ENCODE measurements at places on chromosomes 1 and 21.

DNA sequence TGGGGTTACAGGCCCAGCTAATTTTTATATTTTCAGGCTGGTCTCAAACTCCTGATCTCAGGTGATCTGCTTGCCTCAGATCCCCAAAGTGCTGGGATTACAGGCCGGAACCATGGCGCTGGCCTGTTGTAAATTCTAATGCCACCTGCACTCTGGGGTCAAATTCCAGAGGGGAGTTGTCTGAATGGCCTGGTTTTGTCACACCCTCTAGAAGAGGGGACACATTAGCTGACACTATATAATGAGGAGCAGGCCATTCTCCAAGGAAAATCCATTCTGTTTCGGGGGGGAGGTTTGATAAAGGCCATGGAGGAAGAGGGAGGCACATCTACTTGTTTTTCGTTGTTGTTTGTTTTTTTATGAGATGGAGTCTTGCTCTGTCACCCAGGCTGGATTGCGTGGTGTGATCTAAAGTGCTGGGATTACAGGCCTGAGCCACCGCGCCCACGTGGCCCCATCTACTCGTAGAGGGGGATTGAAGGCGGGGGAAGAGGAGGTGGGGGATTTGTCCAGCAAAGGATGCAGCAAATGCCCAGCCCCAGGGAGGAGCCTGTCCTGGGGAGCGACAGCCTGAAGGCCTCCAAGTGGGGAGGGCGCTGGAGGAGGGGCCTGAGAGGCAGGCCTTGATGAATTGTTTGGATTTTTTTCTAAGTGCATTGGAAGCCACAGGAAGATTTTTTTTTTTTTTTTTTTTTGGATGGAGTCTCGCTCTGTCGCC, 78.4 kb upstream of the SLC45A1 start:
- peak; percentile 19 for ATAC-seq

GRCh38 chr1:152479792-152480595, 30.6 kb upstream of the LCE5A start:
- no peak for ATAC-seq

DNA sequence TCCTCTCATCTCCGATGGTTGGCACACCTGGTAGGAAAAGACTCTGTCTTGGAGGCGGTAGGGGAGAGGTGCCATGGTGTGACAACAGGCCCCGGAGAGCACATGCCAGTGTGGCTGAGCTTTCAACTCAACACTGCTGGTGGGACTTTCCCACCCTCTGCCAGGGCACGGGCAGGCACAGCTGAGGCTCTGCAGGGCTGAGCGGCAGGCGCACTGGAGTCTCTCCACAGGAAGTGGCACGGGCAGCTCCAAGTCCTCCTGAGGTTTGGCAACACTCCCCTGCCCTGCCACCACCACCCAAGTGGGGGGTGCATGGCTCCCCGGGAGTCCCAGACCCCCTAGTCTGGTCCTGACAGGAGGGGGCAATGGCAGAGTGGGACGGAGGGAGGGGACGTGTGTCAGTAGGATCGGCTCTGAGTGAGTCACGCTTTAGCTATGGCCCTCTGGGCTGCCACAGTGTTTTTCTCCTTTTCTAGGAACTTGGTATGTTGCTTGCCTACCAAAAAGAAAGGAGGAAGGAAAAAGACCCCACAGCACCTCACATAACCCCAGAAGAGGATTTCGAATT, 27.3 kb upstream of the EVA1B start:
- peak; percentile 55 for ATAC-seq

- ATAC-seq: no peak
These were observed 165.3 kb downstream of the COL24A1 start for GRCh38 chr1:85991261-85991660.

DNA sequence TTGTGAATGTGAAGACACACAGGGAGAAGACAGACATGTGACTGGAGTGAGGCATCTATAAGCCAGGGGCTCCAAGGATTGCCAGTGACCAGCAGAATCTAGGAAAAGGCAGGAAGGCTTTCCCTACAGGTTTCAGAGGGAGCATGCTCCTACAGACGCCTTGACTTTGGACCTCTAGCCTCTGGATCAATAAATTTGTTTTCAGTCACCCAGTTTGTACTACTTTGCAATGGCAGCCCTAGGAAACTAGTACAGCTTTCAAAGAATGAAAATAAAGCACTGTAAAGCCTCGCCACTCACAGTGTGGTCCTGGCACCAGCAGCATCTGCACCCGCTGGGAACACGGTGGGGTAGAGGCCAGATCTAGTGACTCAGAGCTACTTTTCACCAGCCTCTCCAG, 510.0 kb downstream of the LTN1 start:
- ATAC-seq: no peak

DNA sequence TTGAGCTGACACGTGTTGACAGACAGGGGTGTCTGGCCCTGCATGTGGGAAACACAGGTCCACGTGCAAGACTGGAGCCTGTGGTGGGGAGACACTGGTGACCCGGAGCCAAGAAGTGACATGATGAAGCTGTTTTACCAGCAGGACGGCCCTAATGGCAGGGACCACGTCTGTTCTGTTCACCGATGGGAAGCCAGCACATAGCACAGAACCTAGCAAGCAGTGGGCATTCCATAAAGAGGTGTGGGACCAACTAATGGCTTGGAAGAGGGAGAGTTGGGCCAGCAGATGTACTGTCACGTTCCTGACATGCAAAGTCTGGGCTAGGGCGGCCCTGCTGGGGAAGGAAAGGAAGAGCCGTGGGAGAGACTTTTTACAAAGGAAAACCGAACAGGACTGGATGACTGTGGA, 15.3 kb downstream of the NAV1 start:
- no peak for ATAC-seq

DNA sequence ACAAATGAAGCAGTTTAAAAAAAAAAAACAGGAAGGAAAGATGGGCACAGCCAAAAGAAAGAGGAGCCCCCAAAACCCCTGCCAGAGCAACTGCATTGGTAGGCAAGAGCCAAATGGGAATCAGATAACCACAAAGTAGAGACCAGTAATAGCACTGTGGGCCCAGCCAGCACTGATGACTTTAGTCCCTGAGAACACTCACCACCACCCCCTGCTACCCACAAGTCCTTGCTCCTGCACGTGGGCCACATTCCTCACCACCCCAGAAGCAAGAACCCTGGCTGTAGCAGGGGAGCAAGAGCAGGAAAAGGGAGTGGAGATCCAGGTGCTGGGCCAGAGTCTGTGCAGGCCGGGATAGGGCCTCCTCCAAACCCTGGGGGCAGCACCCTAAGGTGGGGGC, 86.1 kb downstream of the RRAGC start:
- ATAC-seq: no peak

DNA sequence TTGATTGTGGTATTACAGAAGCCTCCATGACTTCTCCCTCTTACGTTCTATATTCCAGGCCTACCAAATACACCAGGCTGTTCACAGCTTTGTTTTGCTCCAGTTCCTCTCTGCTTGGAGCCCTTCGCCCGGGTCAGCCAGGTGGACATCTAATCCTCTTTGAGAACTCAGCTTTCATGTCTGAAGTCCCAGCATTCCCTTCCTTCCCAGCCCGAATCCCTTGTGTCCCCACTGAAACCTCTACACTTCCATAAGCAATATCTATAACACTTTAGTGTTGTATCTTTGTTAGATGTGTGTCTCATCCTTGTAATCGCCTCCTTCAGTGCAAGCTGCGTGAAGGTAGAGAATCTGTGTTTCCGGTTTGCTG, 1.9 kb downstream of the RNF11 start:
- no peak for ATAC-seq

GRCh38 chr1:245245021-245245667, 90.4 kb downstream of the KIF26B start:
- no peak for ATAC-seq

DNA sequence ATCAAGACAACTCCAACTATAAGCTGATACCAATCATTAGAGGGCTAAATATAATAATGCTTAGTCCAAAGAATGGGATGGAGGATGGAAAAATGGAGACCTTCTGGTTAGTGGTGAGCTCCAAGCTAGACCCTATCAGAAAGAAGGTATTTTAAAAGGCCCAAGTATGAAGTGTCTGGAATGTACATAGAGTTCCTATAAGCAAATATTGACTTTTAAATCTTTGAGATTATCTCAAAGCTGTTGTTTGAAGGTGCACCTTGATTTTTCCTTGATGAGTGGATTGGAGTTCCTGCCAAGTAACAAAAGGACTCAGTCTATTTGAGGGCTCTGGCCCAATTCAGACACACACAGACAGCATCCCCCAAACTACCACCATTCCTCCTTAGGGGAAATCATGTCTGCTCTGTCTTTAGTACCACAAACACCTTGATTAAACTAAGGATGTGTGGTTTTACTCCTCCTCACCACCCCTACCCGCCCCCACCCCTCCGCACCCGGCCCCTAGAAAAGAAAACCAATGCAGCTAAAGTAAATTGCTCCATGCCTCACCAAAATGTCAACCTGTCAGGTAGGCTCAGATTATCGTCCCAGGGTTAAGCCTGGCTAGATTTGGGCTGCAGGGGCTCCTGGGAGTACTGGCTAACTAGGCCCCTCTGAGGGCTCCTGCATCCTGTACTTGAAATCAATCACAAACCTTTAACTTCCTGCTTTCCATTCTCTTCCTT, 59.4 kb downstream of the CDC7 start:
- ATAC-seq: no peak

DNA sequence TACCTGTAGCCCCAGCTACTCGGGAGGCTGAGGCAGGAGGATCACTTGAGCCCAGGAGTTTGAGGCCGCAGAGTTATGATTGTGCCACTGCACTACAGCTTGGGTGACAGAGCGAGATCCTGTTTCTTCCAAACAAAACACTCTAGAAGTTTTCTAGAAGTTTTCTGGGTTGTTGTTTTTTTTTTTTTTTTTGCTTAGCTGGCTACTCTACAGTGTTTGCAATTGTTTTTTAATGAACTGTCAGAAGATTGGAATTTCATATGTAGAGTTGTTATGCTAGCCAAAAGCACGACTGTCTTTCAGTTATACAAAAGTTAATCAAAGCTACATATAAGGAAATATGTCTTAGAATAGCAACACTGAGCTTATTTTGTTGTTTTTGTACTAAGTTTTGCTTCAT, 30.9 kb upstream of the NEXN start:
- no peak for ATAC-seq

GRCh38 chr1:243963571-243963970, 87.5 kb upstream of the ZBTB18 start:
- ATAC-seq: no peak

DNA sequence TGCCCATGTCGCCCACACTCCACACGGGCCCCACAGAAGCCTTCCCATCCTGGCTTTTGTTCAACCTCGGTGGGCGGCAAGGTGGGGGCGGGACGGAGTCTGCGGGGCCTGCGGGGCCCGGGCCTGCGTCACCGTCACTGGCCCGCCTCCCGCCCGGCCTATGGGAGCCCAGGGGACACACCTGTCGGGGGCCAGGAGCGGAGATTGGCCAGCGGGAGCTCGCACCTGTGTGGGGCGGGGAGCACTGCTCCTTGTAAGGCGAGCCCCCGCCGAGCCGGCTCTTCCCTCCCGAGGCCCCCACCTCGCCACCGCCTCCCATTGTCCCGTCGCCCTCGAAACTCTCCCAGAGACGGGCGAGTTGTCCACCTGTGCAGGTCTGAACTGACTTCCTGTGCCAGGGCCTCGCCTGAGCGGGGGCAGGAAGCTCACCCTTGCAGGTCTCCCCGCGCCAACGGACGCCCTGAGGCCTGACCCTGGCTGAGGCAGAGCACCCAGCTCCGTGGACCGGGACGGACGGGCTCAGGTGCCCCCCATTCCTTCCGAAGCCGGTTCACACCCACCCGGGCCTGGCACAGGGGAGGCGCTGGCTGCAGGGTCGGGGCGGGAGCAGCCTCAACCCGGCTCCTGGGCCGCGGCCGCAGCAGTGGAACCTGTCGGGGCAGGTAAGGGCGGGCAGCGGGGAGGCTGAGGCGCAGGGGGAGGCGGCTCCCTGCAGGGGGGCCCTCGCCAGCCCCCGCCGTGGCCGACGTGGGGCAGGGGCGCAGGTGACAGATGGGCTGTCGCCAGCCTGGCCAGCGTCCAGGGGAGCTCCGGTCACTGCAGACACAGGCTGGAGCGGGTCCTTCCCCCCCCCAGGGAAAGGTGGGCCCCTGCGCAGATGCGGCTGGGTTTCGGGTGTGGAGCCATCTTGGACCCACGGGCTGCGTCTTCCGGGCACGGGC, 10.8 kb upstream of the TTLL10 start:
- ATAC-seq: peak; percentile 79

- ATAC-seq: no peak
These were observed 198.9 kb upstream of the CACYBP start for GRCh38 chr1:174800876-174801275.

- ATAC-seq: peak; percentile 69
These were observed 14.8 kb upstream of the PIGM start for GRCh38 chr1:160046494-160047110.

- ATAC-seq: no peak
These were observed 14.9 kb downstream of the PRDM2 start for GRCh38 chr1:13714851-13715250.

DNA sequence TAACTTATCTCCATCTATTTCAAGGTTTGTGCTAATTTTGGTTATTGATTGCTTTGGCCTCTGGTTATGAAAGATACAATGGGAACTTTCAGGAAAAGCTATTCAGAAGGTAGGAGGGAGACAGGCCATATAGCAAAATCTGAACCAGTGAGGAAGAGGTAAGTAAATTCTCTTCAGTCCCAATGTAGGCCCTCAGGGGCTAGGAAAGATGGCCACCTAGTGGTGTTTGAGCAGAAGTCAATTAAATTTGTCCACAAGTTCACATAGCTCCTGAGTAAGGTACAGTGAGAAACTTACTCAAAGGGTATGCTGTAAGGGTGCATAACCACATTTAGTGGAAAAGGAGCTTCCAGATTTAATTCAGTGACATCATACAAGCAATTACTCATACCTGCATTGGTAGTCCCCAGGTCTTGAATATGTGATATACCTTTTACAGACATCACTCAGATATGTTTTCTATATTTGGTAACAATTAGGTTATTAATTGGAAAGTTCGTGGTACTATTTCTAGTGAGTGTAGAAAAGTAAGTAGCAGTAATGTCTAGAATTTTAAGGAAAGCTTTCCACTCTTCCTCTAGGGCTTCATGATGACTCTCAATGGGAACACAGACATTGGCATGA, 21.4 kb upstream of the FMO1 start:
- peak; percentile 90 for ATAC-seq

- ATAC-seq: no peak
These were observed 795 bp downstream of the SYT2 start for GRCh38 chr1:202709276-202710041.

DNA sequence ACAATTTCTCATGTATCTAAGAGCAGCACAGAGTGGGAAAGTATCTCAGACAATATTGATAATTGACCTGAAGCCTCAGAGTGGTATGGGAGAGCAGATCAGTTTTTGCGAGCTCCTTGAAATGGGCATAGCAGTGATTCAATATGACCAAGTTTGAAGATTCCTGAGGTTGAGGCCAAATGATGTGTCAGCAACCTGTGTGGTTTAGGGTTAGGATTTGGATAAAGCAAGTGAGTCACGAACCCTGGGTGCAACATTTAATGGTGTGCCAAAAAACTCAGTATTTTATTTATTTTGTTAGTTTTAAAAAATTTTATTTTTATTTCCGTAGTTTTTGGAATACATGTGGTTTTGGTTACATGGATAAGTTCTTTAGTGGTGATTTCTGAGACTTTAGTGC, 92.5 kb upstream of the C21orf91 start:
- peak; percentile 66 for ATAC-seq

All from esophagus mucosa (tissue), 1 donor.